ENCODE measurements at places on chromosomes 12 and 14.

DNA sequence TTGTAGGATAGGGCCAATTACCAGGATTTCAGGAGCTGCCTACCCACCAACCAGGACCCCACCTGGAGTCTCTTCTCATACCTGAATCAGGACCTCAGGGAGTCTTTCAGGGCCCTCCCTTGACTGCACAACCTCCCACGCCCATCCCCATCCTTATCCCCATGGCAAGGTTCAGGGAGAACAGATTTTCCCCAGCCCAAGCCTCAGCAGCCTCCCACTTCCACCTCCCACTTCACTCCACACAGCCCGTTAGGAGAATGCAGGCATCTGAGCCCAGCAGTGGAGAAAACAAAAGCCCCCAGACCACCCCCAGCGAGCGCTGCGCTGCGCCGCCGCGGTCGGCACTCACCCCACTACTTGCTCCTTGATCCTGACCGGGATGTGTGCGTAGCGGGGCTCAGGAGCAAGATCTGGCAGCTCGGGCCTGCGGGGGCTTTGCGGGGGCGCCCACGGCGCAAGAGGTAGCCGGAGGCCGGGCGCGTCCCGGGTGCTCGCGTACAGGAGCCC lies 1.4 kb downstream of the B4GALNT1 start:
- DNase-seq = no peak

DNA sequence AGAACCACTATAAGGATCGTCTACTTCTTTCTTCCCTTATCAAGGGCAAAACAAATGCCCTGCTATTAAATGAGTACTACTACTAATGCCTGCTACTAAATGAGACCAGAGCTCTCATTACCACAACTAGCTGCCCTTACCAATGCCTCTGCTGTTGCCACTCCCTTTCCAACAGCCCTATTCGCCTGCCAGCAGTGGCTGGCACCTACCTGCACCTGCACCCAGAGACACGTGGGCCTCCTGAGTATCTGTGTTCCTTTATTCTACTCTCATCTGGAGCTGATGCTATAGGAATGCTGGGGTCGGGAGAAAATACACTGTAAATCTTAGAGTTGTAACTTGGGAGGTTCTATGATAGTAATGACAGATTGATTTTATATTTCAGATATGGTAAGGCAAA lies 174.7 kb downstream of the SLC2A13 start:
- no peak for DNase-seq

GRCh38 chr14:30868736-30869135 lies 5.6 kb upstream of the COCH start:
- no peak for DNase-seq

GRCh38 chr14:30317729-30318128 lies 241.2 kb upstream of the G2E3 start:
- DNase-seq = no peak

GRCh38 chr12:107912421-107913004 lies 138.0 kb downstream of the ASCL4 start:
- peak; percentile 10 for DNase-seq

DNA sequence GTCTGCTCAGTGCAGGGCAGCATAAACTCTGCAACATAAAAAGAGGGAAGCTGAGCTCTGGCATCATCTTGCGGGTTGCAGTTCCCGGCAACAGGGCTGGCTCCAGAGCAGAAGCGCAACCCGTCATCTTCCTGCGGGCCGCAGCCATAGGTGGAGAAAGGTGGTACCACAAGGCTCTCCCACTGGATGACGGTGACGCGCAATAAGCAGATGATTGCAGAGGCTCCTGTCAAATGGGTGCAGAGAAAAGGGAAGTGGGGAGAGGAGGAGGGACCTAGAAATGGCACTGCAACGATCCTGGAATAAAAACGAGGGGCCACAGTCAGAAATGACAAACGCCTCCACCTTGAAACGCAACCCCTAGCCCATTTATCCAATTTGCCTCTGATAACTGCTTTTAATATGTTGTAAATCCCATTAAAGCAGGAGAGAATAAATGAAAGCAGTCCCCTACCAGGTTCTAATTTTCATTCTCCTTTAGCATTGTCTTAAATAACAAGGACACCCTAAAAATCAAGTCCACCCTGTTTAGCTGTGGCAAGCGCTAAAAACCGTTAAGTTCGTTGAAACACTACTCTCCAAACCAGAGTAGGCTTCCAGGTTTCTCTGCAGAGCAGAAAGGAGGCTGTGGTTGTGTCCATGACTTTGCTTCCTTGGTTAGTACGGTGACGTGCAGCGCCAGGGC lies 30.9 kb upstream of the TUBA1C start:
- no peak for DNase-seq

DNA sequence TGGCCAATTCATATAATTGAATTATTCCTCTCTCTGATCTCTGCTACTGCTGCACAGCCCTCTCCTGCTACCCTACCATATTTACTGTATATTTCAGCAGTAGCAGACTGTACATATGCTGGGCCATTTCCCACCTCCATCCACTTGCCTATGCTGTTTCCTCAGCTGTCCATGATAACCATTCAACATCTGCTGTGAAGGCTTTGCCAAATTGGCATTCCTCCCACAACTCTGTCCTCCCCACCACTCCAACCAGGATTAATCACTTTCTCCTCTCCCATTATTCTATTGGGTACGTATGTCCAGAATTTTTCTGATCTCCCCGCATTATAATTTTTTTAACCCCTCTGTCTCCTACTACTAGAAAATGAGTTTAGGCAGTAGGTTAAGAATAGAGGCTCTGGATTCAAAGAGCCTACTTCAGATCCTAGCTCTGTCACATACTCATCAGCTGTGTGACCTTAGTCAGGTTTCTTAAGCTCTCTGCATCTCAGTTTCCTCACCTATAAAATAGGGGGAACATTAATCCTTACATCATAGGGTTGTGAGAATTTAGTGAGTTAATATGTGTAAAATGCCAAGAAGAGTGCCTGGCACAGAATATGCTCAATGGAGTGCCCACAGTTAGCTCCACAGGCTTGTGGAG lies 123.3 kb downstream of the KICS2 start:
- DNase-seq = peak; percentile 80

GRCh38 chr12:106975098-106975497 lies 11.8 kb downstream of the MTERF2 start:
- no peak for DNase-seq

DNA sequence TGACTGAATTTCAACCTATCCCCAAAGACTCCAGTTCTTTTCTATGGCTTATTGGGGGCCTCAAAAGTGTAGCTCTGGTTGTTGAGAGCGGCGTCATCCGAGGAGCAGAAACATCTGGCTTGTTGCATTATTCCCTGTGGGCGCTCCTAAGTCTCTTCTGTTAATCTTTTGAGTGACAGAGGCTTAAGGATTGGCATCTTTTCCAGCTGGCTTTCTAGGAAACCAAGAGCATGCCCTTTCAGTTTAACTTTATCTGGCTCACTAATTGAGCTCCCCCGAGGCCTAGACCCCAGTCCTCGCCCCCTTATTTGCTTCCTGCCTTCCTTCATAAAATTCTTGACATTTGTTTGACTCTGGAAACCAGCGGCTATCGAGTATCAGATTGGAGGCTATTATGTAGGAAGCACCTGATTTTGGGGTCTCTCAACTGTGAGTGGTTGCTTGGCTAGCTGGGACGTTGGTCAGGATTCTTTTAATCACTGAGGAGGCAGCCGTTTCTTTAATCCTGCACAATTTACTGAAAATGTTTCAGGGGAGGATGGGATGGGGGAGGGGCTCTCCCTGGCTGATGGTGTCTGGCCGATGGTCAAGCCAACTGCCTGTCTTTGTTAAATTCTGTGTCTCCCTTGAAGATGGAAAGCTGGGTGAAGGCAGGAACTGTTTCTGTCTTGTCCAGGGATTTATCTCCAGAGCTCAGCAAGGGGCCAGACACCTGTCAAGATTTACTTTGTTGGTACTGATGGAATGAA lies 3.1 kb downstream of the SMOC1 start:
- peak; percentile 48 for DNase-seq

GRCh38 chr12:117486840-117487659 lies 125.6 kb upstream of the NOS1 start:
- no peak for DNase-seq

- peak; percentile 72 for DNase-seq
These were observed 22.3 kb downstream of the CKB start for GRCh38 chr14:103500148-103500990.

DNA sequence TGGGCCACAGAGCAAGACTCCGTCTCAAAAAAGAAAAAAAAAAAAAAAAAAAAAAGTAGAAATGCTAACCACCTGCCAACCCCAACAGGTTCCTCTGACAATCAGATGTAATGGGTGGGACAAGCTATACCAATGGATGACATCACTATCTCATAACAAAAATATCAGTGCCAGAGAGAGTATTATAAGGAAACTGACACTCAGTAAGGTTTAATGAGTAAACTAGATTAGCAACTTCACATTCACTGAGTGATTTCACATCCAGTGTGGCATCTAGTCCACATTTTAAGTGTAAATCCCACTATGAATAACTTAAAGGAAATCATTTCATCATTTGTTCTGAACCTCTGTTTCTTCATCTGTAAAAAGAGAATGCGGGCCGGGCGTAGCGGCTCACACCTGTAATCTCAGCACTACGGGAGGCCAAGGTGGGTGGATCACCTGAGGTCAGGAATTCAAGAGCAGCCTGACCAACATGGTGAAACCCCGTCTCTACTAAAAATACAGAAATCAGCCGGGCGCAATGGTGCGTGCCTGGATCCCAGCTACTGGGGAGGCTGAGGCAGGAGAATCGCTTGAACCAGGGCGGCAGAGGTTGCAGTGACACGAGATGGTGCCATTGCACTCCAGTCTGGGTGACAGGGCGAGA lies 1.8 kb downstream of the SART3 start:
- no peak for DNase-seq

- DNase-seq = peak; percentile 71
These were observed 17.4 kb upstream of the FLVCR2 start for GRCh38 chr14:75561013-75561432.

GRCh38 chr12:113795445-113795844 lies 170.7 kb downstream of the RBM19 start:
- DNase-seq = no peak

- DNase-seq = no peak
These were observed 20.6 kb downstream of the PRPF39 start for GRCh38 chr14:45104561-45104960.

DNA sequence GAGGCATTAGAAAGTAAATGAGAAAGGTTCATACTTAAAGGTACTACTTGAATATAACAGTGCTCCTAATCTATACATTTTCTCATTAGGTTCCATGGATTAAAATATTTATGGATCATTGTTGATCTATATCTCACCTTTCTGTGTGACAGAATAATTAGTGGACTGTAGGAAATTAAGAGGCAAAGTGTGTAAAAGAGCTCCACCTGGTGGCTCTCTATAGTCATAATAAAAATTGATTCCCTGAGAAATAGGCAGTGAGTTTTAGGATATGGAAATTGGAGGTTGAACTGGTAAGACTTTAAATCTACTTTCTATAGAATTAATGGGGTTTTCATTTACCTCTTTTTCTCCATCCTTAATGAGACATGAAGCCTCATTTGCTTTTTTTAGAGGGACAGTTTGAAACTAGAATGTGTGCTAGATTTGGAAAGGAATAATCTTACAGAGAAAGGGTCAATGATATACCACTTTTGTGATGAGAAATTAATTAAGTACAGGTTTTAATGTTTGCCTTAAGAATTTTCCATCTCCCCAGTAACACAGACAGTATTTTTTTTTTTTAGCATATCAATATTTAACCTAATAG lies 11.8 kb upstream of the DERA start:
- DNase-seq = peak; percentile 25

DNA sequence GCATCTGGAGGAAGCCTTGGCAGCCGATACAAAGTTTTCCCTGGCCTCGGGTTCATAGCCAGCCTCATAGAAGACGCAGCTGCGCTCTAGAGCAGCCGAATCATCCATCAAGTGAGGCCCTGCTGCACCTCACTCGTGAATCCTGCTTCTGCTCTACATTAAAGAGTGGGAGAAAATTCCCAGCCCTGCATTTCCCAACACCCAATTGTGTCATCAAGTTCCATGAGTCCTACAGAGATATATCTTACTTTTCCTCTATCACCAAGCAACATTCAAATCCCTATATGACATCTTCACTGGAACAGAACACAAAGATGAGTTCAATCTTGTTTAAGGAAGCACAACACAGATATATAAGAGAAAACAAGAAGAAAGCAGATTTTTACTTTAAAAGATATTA lies 139.3 kb downstream of the TTC7B start:
- DNase-seq = no peak

- DNase-seq = no peak
These were observed 1.9 kb downstream of the TEAD4 start for GRCh38 chr12:2960996-2961616.

- DNase-seq = no peak
These were observed 48.6 kb upstream of the BCAT1 start for GRCh38 chr12:24997496-24997895.

DNA sequence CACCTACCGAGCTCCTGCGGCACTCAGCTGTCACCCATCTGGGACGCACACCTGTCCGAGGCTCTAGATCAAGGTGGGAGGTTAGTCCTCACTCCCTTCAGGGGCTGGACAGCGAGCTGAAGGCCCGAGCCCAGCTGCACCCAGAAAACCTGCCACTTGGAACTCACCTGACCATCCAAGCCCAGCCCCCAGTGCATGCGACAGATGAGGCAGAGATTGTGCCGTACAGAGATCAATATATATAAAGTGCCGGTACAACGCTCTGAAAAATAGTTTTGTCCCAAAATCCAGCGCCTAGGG lies 3.0 kb downstream of the ANKRD9 start:
- DNase-seq = no peak

DNA sequence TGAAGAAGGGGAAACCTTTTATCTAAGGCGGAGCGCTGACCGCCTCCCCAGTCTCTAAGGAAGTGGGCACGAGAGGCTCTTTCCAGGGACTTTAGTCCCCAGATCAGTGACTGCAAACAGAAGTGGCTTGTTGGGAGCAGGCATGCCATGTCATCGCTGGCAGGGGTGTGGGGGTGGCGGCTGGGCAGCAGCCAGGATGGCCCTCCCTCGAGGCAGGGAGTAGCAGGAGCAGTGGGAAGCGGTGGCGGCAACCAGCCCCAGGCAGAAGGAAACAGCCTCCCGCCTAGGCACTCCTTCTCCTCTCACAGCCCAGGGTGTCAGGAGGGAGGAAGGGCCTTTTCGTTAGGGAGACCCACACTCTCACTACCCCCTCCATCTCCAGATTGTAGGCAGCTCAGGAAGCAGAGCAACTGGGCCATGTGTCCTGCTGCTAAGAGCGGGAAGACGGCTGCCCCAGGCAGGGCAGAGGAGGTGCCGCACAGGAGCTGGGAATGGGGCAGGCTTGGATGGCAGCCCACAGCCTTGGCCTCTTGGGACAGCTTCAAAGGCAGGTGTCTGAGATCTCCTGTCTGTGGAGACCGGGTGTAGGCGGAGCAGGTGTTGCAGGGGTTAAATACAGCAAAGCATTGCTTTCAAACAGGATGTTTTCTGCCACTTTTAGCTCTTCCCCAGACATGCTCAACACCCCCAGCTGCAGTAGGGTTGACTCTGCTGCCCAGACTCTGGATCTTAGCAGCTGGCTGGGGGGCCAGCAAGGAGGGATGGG lies 21.8 kb downstream of the VDR start:
- DNase-seq = no peak

DNA sequence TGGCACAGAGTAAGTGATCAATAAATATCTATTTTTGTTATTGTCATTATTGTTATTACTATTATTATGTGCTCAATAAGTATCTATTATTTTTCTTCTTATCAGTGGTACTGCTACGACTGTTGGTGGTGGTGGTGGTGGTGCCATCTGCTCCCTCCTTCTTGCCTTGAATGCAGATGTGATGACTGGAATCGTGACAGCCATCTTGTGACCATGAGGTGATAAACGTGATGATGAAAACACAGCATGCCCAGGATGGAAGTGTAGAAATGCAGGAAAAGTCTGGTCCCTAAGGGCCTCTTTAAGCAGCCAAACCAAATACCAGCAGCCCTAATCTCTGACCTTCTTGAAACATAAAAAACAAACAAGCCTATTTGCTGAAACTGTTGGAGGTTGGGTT lies 22.4 kb downstream of the SLC6A12 start:
- no peak for DNase-seq

All from HCEC 1CT (cell line).